ENCODE measurements at places on chromosomes 7 and 10.
A peak's percentile ranks its signal among the peaks of the same experiment; 100 is the strongest.

GRCh38 chr7:137879357-137880158, 32.8 kb upstream of the DGKI start:
- DNase-seq = no peak

DNA sequence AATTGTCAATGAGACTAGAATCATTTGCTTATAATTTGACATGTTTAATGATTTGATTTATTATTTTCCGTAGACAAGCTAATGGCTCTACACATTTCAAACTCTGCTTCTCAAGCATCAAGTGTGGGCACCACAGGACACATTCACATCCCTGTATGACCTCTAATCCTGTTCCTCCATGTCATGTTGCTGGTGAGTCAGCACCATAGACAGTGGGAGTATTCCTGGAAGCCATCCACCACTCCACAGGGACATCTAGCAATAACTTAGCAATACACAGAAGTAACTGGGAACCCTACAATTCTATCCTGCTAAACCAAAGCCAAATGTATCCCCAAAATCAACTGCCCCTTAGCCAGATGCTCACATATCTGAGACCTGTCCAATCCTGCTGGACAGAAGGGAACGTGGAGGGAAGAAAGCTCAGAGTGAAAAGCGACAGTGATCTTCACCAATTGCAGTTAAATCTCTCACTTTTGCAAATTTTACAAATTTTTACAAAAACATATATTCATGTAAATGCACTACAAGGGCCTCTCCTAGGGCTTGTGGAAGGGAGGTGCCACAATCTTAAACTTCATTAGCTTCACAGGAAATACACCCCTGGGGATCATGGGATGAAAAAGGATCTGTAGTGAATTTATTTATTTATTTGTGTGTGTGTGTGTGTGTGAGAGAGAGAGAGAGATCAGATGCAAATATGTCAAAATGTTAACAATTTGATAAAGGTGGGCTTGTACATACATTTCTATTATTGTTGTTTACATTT, 126.5 kb downstream of the GFRA1 start:
- no peak for DNase-seq

DNA sequence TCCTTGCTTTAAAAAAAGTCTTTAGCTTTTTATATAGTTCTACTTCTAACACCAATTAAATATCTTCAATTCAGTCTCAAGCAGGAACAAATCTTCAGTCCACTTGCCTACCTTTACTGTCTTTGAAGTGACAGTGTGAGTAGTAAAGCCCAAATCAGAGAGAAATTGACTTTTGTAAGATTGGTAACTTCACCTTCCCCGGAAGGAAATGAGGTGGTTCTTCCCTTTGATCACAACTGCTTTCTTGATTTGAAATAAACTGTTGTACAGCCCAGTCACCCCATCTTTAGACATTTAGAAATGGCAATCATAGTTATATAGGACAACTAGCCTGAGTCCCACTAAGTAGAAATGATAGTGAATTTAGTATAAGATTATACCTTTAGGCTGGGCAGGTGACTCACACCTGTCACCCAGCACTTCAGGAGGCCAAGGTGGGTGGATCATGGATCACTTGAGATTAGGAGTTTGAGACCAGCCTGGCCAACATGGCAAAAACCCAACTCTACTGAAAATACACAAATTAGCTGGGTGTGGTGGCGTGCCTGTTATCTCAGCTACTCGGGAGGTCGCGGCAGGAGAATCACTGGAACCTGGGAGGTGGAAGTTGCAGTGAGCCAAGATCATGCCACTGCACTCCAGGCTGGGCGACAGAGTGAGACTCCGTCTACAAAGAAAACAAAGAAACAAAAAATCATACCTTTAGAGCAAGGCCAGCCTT, 4.7 kb downstream of the FAS start:
- DNase-seq = no peak

GRCh38 chr10:74081192-74081803, 69.3 kb downstream of the AP3M1 start:
- no peak for DNase-seq

DNA sequence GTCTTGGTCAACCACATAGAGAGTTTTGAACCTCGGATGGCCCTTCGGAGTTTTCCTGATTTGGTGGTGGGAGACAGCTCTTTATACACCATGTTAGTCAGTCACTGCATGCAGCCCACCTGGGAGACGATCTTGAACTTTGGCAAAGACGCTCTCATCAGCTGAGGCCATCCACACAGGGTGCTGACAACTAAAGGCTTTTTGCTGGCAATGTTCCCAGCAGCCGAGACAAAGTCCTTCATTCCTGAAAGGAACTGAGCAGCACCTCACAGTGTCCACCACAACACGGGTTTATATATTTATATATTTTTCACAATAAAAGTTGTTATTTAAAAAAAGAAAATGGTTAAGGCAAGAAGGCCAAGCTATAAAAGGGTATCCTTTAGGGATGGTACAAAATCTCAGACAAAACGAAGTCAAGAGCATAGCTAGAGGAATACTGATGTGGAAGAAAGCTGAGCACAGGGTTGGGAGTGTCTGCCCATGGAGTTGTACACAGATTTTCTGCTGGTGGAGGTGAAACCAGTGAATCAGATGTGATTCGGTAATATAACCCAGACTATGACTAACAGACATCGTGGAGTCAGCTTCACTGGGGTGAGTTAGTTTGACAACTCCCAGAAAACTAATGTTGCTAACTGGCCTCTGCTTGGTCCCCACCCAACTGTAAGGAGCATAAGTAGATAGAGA, 27.4 kb upstream of the CAPZA2 start:
- no peak for DNase-seq

DNA sequence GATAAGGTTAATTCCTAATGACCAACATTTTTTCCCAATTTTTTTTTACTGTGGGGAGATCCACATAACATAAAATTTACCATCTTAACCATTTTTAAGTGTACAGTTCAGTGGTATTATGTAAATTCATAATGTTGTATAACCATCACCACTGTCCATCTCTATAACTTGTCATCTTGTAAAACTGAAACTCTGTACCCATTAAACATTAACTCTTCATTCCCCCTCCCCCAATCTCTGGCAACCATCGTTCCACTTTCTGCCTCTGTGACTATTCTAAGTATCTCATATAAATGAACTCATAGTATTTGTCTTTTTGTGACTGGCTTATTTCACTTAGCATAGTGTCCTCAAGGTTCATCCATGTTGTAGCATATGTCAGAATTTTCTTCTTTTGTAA, 46.0 kb upstream of the HPS1 start:
- DNase-seq = no peak

- no peak for DNase-seq
Measured at GRCh38 chr7:98909487-98909886, 31.2 kb downstream of the TRRAP start.

DNA sequence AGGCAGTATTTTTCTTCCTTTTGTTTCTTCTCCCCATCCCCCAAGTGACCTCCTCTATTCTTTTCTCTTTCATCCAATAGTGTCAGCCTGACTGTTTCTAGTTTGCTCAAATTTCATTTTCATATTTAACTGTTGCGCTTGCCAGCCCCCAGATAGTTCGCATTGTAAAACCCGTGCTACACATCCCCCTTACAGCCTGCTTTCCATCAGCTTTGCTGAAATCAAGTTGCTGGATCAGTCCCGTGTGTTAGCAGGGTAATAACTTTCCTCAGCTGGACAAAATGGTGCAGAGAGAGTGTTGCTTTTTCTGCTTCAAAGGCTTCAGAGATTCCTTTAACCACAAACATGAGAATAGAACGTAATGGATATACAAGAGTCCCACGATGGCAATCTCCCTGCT, 180.6 kb upstream of the NPVF start:
- no peak for DNase-seq

- no peak for DNase-seq
Measured at GRCh38 chr10:44882166-44882720, 28.9 kb upstream of the TMEM72 start.

- no peak for DNase-seq
Measured at GRCh38 chr7:84105586-84105985, 89.0 kb downstream of the SEMA3A start.

DNA sequence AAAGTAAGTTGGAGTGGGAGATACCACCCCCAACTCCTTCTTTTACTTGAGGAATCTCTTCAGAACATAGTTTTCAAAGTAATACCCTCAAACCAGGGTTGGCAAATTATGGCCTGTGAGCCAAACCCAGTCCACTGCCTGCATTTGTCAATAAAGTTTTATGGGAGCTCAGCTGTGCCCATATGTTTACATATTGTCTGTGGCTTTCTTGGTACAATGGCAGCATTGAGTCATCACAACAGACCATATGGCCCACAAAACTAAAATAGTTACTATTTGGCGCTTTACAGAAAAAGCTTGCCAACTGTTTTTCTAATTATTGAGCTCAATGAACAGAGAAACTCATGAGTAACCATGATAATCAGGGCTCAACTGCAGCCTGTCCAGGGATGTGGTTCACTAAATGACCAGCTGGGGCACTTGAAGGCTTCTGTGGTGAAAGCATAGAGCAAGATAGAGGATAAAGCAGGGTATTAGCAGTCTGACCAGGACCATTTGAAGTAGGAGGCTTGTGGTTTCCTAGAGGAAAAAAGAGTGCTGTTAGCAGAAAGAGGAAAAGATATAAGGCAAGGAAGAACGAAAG, 196.0 kb upstream of the GRB10 start:
- no peak for DNase-seq

DNA sequence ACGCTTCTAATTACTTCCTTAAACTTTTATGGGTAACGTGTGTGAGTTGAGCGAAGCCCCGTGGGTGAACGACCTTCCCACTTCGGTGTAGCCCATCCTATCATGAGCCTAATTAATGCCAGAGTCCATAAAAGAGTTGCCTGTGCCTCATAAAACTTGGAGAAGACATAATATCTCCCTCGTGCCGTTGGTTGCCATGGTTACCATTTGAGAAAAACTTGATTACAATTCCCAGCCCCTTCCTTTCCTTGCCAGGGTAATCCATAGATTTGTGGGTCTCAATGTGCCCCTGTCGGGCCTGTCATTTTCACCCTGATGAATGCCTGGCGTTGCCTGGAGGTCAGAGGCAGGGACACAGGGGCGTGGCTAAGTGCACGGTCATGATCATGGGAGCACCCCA, 127.1 kb downstream of the GLRX3 start:
- DNase-seq = no peak

DNA sequence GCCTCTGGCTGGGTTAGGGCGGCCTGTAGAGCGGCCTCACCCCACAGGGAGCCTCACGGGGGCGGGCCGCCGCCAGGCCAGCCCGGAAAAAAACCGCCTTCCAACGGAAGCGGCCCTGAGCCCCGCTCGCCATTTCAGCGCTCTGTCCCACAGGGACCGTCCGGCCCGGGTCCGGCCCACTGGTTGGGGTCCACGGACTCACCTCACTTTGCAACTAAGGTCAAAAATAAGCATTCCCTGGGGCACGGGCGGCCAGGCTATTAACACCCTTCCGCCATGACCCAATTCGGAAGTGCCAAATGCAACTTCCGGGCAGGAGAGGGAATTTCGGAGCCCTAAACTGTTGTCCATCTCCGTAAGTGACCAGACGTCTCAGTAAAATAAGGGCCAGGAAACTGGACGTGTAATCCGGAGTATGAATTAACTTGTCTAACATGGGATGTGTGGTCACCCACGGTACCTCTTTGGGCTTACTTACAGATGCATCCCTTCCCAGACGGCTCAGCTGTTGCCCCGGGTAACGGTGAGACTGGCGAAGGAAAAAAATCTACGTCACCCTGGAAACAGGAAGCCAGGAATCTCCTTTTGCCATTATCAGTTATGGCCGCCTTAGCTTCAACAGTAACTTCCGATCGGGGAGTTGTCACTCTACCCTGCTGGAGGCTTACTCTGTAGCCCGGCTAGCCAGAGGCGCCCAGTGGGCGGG, at the start of gene BBIP1:
Gene BBIP1 (minus strand): TSS at position 538 of the 706 bp plus-strand sequence. CDS start 1,023 bp downstream, outside the sequence.
- DNase-seq = peak; percentile 99

- DNase-seq = no peak
Measured at GRCh38 chr10:126804396-126804795, 100.8 kb upstream of the DOCK1 start.

DNA sequence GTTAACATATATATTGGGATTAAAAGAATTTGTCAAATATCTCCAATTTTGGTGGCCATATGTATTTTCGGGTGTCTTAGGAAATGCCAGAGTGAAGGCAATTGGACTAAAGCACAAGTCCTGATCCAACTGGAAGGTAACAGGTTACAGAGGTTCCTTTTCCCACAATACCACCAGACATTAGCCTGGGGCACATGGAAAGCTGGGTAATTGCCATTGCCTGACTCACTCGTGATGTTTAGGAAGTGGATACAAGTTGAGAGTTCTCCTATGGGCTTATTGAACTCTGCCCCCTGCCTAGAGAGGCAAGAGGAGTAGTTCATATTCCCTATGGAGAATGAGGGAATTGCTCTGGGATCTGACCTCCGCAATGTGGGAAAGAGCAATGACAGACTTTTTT, 5.7 kb downstream of the DNAH11 start:
- DNase-seq = no peak

GRCh38 chr7:22791204-22792158, 31.2 kb downstream of the TOMM7 start:
- no peak for DNase-seq

- no peak for DNase-seq
Measured at GRCh38 chr7:14158111-14158510, 168.6 kb upstream of the ETV1 start.

GRCh38 chr10:21694631-21695030, 160.6 kb downstream of the MLLT10 start:
- no peak for DNase-seq

GRCh38 chr10:5933909-5934546, 43.3 kb downstream of the IL15RA start:
- no peak for DNase-seq

GRCh38 chr10:89814278-89814677, 112.9 kb downstream of the KIF20B start:
- DNase-seq = no peak

DNA sequence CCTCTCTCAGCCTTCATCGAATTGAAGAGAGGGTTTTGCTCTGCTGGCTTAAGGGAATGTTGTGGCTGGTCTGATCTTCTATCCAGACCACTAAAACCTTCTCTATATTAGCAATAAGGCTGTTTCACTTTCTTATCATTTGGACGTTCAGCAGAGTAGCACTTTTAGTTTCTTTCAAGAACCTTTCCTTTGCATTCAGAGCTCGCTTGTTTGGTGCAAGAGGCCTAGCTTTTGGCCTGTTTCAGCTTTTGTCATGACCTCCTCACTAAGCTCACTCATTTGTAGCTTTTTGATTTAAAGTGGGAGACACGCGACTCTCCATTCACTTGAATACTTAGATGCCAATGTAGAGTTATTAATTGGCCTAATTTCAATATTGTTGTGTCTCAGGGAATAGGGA, 3.9 kb downstream of the MPP7 start:
- no peak for DNase-seq

DNA sequence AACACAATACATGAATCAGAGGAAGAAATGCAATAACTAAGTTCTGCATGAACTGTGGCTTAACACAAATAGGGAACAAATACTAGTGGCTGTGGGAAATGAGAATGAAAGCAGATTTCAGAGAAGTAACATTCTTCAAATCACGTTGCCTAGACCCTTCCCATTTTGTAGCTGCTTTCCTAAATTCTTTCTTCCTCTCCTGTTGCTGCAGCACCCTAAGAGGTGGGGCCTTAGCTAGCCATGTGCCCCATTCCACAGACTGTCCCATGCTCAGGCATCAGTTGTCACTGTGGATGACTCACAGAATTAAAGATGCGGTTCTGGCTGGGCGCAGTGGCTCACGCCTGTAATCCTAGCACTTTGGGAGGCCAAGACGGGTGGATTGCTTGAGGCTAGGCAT, 704.7 kb upstream of the C7orf33 start:
- no peak for DNase-seq

Measured in thymus (tissue), 14 donors.